ENCODE measurements at places on chromosomes 16 and 17.

- no peak for DNase-seq
These were observed 32.2 kb downstream of the MPHOSPH6 start for GRCh38 chr16:82137822-82138167.

DNA sequence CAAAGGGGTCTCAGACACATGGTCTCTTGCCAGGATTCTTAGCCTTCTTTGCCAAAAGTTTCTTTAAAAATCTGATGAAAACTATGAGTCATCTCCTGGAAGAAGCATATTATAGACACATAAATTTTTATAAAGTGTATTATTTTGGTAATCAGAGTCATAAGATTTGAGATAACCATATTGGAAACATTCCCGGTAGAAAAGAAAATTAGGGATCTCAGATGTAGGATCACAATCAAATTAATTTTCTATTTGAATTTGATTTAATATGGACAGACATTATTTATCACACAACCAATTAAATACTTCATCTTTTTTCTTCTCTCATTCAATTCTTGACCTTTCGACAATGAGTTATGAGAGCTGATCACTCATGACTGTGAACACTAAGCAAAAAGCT lies 347.7 kb upstream of the CDH8 start:
- DNase-seq, result no peak

DNA sequence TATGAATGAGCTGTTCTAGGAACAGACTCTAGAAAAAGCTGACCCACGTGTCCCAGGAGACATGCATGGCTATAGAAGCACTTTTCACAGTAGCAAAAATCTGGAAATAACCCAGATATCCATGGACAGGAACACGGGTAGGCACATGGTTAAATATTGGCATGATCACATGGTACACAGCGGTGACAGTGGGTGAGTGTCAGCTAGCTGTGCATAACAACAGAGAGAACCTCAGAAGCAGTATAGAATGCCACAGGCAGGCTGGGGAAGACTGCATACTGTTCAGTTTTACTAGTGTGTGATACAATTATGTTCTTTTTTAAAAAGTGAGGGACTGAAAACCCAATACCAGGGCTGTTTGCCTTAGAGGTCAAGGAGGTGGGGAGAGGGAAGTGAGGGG lies 31.4 kb downstream of the EPN2 start:
- no peak for DNase-seq

- no peak for DNase-seq
These were observed 13.0 kb downstream of the PITPNM3 start for GRCh38 chr17:6543079-6544010.

GRCh38 chr17:32936186-32936893 lies 8.4 kb downstream of the TMEM98 start:
- DNase-seq, result no peak

GRCh38 chr16:11994143-11995119 lies 17.9 kb downstream of the SNX29 start:
- no peak for DNase-seq

DNA sequence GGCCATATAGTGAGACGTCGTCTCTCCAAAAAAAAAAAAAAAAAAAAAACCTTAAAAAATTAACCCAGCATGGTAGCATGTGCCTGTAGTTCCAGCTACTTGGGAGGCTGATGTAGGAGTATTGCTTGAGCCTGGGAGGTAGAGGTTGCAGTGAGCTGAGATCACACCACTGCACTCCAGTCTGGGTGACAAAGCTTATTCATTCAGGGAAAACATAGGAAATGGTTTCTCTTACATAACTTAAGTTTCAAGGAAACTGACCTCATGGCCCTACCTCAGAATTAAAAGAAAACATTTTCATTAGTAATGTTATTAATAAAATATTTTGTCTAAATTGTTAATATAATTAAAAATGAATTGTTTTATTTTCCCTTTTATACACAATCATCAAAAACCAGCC lies 31.4 kb downstream of the COG1 start:
- DNase-seq, result no peak

DNA sequence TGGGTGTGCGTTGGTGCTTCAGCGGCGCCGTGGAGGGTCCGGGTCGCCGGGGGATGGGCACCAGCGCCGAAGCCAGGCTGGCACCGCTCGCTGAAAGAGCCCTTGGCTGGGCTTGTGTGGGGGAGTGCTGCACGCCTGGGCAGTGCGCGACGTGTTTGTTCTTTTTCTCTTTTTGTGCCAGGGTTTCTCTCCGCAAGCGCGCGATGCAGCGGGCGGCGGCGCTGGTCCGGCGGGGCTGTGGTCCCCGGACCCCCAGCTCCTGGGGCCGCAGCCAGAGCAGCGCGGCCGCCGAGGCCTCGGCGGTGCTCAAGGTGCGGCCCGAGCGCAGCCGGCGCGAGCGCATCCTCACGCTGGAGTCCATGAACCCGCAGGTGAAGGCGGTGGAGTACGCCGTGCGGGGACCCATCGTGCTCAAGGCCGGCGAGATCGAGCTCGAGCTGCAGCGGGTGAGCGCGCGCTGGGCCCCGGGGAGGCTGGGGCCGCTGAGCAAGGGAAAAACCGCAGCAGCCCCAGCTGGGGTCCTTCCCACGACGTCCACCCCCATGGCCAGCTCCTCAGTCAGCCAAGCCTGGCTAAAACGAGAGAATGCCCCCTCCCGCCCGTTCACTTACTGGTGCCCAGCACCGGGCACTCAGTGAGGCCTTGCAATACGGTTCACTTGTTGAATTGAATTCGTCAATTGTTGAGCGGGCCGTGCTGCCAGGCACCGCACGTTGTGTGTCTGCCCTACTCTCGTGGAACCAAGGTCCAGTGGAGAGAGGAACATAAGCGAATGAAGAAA lies 541 bp downstream of the GPT2 start:
- no peak for DNase-seq

- peak; percentile 86 for DNase-seq
These were observed 11.4 kb downstream of the MARVELD3 start for GRCh38 chr16:71637398-71637797.

DNA sequence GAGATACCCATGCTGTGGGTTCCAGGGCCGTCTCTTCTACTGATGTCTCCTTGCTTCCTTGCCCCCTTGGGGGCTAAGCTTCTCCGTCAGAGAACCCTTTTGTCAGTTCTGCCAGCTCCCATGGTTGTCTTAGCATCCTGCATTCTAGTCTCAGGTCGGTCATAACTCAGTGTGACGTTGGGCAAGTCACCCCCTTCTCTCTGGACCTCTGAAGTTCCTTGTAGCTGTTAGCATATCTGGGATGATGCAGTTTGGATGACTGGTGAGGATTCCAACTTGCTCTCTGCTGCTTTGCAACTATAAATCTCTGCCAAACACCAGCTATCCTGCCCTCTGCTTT lies 8.9 kb upstream of the MYL4 start:
- no peak for DNase-seq

GRCh38 chr17:28938552-28938951 lies 12.8 kb downstream of the PHF12 start:
- DNase-seq, result no peak

DNA sequence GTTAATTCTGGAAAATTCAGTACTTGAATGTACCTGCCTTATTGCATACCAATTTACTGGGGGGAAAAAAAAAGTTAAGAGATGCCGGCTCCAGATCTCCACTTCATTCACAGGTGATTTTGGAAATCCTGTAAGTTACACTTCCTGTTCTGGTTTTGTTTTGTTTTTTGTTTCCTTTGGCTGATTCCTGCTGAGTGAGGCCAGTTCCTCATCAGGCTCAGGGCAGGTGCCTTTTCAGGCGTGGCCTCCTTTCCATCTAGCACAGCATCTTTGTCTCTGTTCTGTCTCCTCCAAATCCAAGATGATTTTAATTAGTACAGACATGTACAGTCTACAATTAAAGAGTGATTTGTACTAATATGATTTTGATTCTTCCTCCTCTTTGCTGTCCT lies 19.2 kb downstream of the CYB561 start:
- no peak for DNase-seq

DNA sequence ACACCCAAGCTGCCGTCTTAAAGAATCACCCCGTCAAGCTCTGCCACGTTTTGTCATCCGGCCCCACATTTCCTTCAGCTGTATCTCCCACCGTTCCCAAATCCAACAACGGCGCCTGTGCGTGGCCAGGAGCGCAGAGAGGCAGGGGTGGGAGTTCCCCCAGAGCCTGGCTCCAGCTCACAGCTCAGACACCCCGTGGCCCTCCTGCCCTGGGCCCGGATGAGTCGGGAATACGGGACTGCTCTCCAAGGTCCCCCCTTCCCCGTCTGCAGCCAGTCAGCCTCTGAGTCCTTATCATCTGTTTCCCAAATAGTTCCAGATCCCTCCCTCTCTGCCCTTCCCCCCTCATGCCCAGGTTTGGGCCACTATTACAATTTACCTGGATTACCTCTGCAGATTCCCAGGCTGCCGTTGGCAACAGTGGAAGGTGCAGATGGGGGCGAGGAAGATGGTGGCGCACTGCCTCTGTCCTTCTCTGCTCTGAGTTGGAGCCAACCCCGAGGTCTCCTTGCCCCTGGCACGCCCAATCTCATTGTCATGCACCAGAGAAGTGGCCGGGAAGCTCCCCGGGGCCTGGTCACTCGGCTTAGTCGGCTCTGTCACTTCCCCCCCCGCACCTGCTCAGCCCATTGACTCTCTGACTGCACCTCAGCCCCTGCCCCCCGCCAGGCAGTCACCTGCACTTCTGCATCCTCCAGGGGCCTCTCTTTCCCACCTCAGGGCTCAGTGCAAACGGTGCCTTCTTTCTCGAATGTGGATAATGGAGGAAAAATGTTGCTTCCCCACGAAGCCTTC lies 18.3 kb upstream of the RPTOR start:
- no peak for DNase-seq

- DNase-seq, result no peak
These were observed 815 bp downstream of the KRT35 start for GRCh38 chr17:41480136-41480535.

DNA sequence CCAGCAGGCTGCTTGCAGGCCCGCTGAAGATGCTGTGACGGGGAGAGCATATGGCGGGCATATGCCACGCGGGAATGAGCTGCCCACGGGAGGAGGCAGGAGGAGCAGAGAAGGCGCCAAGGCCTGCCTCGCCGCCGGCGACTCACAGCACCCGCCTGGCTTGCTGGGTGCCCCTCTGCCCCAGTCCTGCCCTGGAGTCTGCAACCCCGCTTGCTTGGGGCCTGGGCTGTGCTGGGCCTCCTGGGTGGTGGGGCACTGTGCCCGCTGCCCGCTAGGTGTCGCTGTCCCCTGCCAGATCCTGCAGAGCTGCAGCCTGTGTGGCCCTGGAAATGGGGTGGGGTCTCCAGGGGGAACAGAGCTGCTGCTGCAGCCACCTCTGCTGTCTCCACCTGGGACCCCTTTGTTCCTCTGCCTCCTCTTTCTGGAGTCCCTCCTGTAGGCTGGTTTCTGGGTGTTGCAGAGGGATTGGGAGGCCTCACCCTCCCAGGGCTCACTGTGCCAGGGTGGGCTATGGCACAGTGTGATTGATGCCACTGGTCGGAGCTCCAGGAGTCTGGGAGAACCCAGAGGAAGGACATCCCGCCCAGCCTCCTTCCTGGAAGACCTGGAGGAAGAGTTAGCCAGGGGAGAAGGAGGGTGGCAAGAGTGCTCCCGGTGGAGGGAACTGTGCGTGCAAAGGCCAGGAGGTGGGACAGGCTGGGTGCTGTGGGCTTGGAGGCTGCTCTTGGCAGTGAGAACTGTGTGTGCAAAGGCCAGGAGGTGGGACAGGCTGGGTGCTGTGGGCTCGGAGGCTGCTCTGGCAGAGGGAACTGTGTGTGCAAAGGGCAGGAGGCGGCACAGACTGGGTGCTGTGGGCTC lies 141.0 kb upstream of the CIBAR2 start:
- DNase-seq, result peak; percentile 31

DNA sequence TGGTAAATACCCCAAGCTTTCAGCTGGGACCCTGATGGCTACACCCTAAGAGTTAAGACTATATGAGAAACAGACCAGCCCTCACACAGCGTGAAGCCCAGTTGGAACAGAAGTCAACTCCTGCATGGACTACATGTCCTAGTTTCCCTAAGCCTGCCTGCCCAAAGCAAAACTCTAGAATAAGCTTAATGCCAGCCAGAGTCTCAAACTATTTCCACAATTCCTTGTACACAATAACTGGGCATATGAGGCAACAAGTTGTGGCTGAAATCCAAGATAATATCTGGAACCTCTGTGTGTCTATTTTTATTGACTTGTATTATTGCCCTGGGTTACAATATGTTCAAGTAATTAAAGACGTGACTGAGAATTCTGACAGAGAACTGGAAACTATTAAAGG lies 19.4 kb downstream of the MYH10 start:
- peak; percentile 35 for DNase-seq

GRCh38 chr16:48318630-48319029 lies 66.6 kb downstream of the SIAH1 start:
- DNase-seq, result peak; percentile 44

GRCh38 chr17:7916385-7916682 lies 245 bp upstream of the RNF227 start:
- DNase-seq, result no peak

DNA sequence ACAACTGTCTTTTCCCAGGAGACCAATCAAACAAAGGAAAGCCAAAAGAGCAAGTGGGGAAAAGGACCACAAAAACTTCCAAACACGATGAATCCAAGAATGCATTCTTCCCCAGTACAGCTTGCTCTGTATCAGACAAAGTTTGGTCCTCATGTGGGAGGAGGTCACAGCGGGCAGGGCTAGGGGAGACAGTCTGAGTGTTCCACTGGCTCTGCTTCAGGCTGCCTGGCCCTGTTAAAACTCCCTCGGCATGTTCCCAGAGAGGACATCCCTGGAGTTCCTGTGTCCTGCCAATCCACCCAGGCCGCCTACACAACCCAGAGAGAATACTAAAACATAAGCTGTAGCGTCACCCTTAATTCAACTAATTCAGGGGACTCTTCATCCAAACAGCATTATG lies 415.1 kb upstream of the DYNLRB2 start:
- DNase-seq, result no peak

- DNase-seq, result peak; percentile 69
These were observed 24.2 kb downstream of the TOM1L2 start for GRCh38 chr17:17947966-17948365.

DNA sequence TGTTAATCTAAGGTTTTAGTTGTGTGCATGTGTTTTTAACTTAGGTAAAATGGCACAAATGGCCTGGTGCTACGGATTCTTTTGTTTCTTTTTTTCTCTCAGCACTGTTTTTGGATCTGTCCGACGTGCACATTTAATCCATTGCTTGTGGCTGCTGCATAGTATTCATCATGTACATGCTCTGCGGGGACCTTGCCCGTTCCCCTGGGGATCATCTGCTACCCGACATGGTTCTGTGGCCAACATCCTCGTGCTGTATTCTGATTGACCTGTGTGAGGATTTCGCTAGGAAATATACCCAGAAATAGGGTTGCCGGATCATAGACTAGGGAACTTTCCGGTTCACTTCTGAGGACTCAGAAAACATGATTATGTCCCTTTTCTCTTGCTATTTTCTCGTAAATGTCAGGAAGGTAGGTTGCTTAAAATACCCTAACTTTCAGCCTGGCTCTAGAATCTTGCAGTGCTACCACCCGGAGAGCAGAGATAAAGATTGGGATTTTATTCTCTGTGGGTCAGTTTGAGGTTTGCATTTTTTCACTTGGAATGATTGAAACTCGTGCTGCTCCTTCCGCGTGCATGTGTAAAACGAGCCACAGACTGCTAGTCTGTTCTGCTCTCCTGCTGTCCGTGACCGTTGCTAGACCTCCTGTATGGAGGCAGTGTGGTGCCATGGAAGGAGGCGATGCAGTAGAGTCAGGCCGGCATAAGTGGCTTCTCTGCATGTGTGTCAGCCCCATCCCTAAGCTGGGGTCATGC lies 42.9 kb downstream of the LDHD start:
- DNase-seq, result no peak

- no peak for DNase-seq
These were observed 767 bp downstream of the ATP2C2 start for GRCh38 chr16:84369105-84369504.
